Breast epithelium (tissue), 4 donors: ENCODE measurements at places on chromosomes 12 and 14. TPM values are rescaled to one million over a fixed set of nuclear protein-coding genes. Genes with fewer than 3 reads are reported as not detected.

DNA sequence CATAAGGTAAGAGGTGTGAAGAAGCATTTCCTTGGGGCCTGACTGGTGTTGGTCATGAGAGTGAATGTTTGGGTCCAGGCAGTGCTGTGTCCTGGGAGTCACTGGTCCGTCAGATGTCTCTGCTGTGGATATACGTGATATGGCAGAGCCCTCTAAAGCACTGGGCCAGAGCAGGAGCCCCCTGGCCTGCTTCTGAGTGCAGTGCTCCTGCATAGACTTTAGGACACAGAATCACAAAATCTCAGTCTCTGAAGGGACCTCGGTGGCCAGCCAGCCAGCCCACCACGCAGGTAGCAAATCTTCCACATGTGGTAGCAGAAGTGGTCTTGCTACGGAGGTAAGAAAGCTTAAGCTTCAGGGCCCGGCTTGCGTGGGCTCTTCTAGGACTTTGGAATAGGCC is 18.5 kb upstream of the AQP2 start:
- peak; percentile 15 for DNase-seq
- peak overlapping the region; percentile 21 for H3K27ac ChIP-seq
- H3K4me1 ChIP-seq: no peaks in the 10 kb centered on the region
- no peaks in the 10 kb centered on the region for H3K27me3 ChIP-seq
- H3K4me3 ChIP-seq: no peak overlapping the region

- no peaks in the 10 kb centered on the region for H3K27me3 ChIP-seq
- no peaks in the 10 kb centered on the region for H3K36me3 ChIP-seq
- H3K4me1 ChIP-seq: no peaks in the 10 kb centered on the region
- H3K4me3 ChIP-seq: no peak overlapping the region
- H3K27ac ChIP-seq: no peak overlapping the region
These were observed 45.4 kb upstream of the GZMB start for GRCh38 chr14:24679248-24679961.

DNA sequence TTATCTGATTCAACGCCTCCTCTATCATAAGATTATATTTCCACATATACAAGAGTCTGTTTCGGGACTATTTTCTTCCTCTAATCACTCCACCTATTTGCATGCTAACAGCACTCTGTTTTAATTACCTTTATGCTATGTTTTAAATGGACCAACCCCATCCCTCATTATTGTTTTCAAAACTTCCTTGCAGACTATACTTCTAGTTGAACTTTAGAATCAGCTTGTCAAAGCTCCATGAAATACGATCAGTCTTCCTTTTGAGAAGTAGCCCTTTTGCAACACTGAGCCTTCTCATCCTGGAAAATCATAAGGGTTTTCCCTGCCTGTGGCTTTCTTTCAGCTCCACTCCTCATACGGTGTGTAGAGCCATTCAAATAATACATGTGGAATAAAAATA is 36.9 kb downstream of the ATG14 start:
- no peaks in the 10 kb centered on the region for H3K27me3 ChIP-seq
- H3K36me3 ChIP-seq: no peaks in the 10 kb centered on the region
- no peak for DNase-seq
- no peak overlapping the region for H3K27ac ChIP-seq

GRCh38 chr14:33851931-33852330 is 98.9 kb downstream of the EGLN3 start:
- no peak for DNase-seq
- H3K27me3 ChIP-seq: no peaks in the 10 kb centered on the region
- no peak overlapping the region for H3K4me3 ChIP-seq
- no peaks in the 10 kb centered on the region for H3K36me3 ChIP-seq
- no peaks in the 10 kb centered on the region for H3K4me1 ChIP-seq
- no peak overlapping the region for H3K27ac ChIP-seq

DNA sequence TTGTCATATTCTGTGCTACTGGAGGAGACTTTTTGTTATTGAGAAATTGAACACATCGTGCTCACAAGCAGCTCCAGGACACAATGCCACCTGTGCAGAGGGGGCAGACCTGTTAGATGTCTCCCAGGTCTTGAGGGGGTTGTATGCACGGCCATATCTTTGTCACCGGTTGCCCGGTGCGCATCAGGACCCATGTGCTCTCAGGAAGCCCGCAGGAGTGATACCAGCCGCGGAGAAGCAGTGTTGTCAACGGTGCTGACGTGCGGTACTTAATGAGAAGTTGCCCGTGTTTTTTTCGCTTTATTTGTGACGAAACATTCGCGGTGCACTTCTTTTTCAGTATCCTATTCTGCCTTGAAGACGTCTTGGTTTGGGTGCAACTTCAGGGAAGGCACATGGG is 128.2 kb upstream of the RTL1 start:
- H3K36me3 ChIP-seq: no peaks in the 10 kb centered on the region
- no peaks in the 10 kb centered on the region for H3K4me1 ChIP-seq
- DNase-seq: no peak
- no peak overlapping the region for H3K4me3 ChIP-seq
- H3K27ac ChIP-seq: no peak overlapping the region
- no peaks in the 10 kb centered on the region for H3K27me3 ChIP-seq

GRCh38 chr12:6032726-6033125 is 87.7 kb upstream of the ANO2 start:
- H3K4me1 ChIP-seq: no peaks in the 10 kb centered on the region
- H3K27me3 ChIP-seq: no peaks in the 10 kb centered on the region
- no peaks in the 10 kb centered on the region for H3K36me3 ChIP-seq
- H3K27ac ChIP-seq: no peak overlapping the region
- H3K4me3 ChIP-seq: no peak overlapping the region
- no peak for DNase-seq

DNA sequence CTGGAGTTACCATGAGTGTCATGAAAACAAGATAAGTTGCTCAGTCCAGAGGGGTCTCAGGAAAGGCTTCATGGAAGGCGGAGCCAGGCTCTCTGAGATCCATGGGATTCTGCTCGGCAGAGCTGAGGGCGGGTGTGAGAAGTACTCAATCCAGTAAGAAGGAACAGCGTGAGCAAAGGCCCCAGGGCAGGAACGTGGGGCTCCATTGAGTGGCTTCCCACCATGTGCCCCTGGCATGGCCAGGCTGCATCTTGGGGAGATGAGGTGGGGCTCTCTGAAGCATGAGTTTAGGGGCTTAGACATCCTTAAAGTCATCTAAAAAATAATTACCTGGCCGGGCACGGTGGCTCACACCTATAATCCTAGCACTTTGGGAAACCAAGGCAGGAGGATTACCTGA is 58.0 kb downstream of the ARL6IP4 start:
- no peak overlapping the region for H3K4me3 ChIP-seq
- H3K27me3 ChIP-seq: no peaks in the 10 kb centered on the region
- no peak overlapping the region for H3K27ac ChIP-seq
- DNase-seq: no peak

DNA sequence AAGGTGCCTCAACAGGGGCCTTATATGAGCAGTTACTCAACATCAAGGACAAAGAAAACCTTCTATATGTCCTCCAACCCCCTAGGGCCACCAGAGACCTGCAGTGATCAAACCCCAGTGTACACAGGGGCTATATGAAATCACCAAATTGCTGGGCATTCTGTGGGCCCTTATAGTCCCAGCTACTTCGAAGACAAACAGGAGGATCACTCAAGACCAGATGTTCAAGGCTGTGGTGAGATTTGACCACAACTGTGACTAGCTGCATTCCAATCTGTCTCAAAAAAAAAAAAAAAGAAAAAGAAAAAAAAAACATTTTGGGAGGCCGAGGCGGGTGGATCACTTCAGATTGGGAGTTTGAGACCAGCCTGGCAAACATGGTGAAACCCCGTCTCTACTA is 51.0 kb upstream of the PRB2 start:
- H3K27me3 ChIP-seq: no peaks in the 10 kb centered on the region
- no peak for DNase-seq

GRCh38 chr12:98418357-98419075 is 96.9 kb upstream of the TMPO start:
- H3K4me1 ChIP-seq: peaks cover 4% of the 10 kb centered on the region
- no peaks in the 10 kb centered on the region for H3K36me3 ChIP-seq
- no peaks in the 10 kb centered on the region for H3K27me3 ChIP-seq

- H3K4me3 ChIP-seq: no peak overlapping the region
- H3K36me3 ChIP-seq: no peaks in the 10 kb centered on the region
- H3K4me1 ChIP-seq: no peaks in the 10 kb centered on the region
These were observed 86.5 kb upstream of the CEP83 start for GRCh38 chr12:94545935-94546771.

DNA sequence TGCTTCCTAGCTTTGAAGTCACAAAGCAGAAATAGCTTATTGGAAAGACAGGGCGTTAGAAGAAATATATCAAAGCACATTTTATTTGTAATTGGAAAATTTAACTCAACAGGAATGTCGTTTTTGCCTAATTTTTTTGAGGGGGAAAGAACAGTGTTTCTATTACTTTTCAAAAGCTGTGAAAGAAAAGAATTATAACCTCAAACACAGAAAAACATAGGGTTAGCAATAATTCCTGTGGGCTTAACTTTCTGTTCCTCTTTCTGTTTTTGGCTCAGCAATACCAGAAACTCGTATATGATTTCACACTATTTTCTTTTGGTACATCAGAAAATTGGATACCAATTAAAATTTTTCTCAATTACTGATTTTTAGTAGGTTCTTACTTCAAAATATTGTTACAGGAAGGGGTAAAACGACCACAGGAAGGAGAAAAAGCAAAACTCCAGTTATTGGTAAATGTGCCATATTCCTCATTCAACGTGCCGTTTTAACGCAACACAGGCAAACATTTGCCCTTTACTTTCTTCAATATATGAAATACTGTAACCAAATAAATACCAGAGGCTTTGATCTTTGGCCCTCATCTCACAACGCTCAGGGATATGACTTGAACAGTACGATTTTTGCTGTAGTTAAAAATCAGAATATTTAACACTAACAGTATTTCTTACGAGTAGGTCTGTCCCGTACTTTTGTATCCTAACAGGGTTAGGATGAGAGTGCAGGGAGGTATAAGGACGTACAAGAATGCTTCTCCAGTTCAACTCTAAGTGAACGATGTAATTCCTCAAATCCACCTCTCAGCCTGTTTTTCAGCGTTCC is 1.3 kb upstream of the RNU6-7 start:
- no peaks in the 10 kb centered on the region for H3K4me1 ChIP-seq
- H3K27me3 ChIP-seq: no peaks in the 10 kb centered on the region
- H3K4me3 ChIP-seq: peak overlapping the region; percentile 87
- no peaks in the 10 kb centered on the region for H3K36me3 ChIP-seq
- DNase-seq: no peak
- peak overlapping the region; percentile 94 for H3K27ac ChIP-seq

GRCh38 chr12:92690601-92691000 is 12.2 kb upstream of the PLEKHG7 start:
- H3K4me1 ChIP-seq: no peaks in the 10 kb centered on the region
- no peaks in the 10 kb centered on the region for H3K36me3 ChIP-seq
- DNase-seq: no peak
- no peaks in the 10 kb centered on the region for H3K27me3 ChIP-seq

DNA sequence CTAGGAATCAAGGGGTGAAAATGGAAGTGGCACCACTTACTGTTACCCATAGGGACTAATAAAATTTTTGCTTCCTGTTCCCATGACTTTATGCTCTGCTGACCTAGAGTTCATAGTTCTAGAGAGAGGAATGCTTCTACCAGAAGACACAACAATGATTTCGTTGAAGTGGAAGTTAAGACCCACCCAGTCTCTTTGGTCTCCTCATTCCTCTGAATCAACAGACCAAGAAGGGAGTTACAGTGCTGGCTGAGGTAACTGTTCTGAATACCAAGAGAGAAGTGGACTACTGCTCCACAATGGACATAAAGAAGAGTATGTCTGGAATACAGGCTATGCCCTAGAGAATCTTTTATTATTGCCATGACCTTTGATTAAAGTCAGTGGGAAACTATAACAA is 23.5 kb upstream of the DYRK2 start:
- H3K4me1 ChIP-seq: no peaks in the 10 kb centered on the region
- no peak overlapping the region for H3K4me3 ChIP-seq
- no peaks in the 10 kb centered on the region for H3K27me3 ChIP-seq
- H3K36me3 ChIP-seq: no peaks in the 10 kb centered on the region
- no peak overlapping the region for H3K27ac ChIP-seq

GRCh38 chr12:6452245-6452943 is 552 bp downstream of the TAPBPL start:
- H3K4me1 ChIP-seq: peaks cover 7% of the 10 kb centered on the region
- peak overlapping the region; percentile 66 for H3K4me3 ChIP-seq
- peaks cover 3% of the 10 kb centered on the region for H3K36me3 ChIP-seq

- no peak overlapping the region for H3K27ac ChIP-seq
- DNase-seq: no peak
- no peaks in the 10 kb centered on the region for H3K4me1 ChIP-seq
- H3K27me3 ChIP-seq: no peaks in the 10 kb centered on the region
These were observed 38.2 kb upstream of the RIC8B start for GRCh38 chr12:106736051-106736957.

DNA sequence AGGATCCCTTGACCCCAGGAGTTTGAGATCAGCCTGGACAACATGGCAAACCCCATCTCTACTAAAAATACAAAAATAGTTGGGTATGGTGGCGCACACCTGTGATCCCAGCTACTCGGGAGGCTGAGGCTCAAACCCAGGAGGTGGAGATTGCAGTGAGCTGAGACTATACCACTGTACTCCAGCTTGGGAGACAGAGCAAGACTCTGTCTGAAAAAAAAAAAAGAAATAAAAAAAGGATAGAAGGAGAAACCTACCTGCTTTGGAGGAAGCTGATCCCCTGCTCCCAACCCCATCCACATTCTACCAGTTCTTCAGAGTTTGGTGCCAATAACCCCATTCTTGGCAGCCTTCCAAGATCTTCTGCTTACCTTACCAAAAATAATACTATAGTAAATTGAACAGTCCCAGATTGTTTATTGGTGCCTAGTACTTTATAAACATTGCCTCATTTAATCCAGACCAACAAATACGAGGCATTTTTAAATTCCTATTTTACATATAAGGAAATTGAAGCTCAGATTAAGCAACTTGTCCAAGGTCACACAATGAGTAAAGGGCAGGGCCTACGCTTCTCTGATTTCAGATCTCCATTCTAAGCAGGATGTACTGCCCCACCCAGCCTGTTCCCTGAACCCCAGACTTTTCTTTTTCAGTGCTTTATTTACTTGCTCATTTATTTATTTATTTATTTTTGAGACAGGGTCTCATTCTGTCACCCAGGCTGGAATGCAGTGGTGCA is 33.2 kb upstream of the FAM222A start:
- no peaks in the 10 kb centered on the region for H3K4me1 ChIP-seq
- no peaks in the 10 kb centered on the region for H3K27me3 ChIP-seq
- H3K27ac ChIP-seq: peak overlapping the region; percentile 37
- H3K36me3 ChIP-seq: no peaks in the 10 kb centered on the region

GRCh38 chr14:65906344-65906743 is 493.8 kb downstream of the FUT8 start:
- H3K27ac ChIP-seq: no peak overlapping the region
- H3K27me3 ChIP-seq: no peaks in the 10 kb centered on the region
- no peaks in the 10 kb centered on the region for H3K36me3 ChIP-seq
- no peak for DNase-seq

PPP1R1A gene
- 29.7 TPM for total RNA-seq

AQP2 gene
- total RNA-seq: not detected

GLS2 gene
- 4.6 TPM for total RNA-seq

LTBP2 gene
- total RNA-seq: 79.0 TPM

TAS2R13 gene
- total RNA-seq: 6.9 TPM

MDM2 gene
- 71.8 TPM for total RNA-seq

CRIP2 gene
- 46.2 TPM for total RNA-seq

PMCH gene
- total RNA-seq: not detected

B3GNT4 gene
- total RNA-seq: not detected
